ENCODE measurements at places on chromosomes 5 and 9. TPM values are rescaled to one million over a fixed set of nuclear protein-coding genes. Genes with fewer than 3 reads are reported as not detected.

DNA sequence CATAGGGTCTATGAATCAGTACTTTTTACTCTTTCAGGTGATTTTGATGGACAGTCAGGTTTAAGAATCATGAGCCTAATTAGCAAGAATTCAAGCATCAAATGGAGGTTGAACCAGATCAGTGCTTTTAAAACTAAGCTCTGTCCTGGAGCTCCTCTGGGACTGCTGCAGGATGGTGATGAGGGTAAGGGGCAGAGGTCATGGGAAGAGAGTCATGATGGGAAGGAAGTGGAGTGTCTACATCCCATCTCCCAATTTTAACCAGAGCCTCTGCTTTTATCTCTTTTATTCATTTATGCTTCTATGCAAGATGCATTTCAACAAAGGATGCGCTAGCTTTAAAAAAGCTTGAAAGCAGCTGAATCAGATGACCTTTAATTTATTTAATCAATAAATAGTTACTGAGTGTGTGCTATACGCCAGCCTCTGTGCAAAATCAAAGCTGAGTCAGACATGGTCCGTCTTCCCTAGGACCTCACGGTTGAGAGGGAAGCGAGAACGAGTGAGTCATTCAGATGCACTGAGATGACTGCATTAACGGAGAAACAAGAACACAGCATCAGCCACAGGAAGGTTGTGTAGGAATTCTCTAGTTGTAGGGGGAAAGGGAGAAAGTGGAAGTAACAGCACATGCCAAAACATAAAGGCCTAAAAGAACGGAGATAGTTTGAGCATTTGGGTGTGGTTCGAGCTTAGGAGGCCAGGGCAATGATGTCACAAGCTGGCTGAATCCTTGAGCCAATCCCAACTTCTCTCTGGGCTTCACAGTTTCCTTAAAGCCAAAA, 441.6 kb upstream of the BRINP1 start:
- no peak for DNase-seq
- no peak overlapping the region for H3K27ac ChIP-seq
- no peaks in the 10 kb centered on the region for H3K27me3 ChIP-seq
- H3K4me1 ChIP-seq: no peaks in the 10 kb centered on the region

- DNase-seq: no peak
- H3K27ac ChIP-seq: no peak overlapping the region
- H3K4me1 ChIP-seq: peaks cover 1% of the 10 kb centered on the region
- H3K36me3 ChIP-seq: no peaks in the 10 kb centered on the region
- no peak overlapping the region for H3K4me3 ChIP-seq
Measured at GRCh38 chr9:120837921-120838320, 4.8 kb downstream of the PSMD5 start.

DNA sequence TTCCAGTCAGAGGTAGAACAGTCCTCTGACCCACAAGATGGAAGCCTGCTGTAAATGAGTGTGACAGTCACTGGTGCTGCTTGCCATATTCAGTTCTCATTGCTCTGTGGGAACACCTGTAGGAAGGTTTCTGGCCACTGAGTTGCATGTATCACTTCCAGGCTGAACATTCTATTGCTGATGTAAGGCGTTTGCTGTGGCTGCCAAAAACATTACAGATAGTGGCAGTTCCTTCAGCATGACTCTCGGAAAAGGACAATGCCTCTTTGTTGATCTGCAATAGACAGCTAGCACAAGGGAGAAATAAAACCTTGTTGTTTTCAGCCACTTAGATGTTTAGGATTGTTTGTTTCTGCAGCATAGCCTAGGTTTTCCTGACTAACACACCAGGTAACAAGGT, 217.2 kb downstream of the AGTPBP1 start:
- DNase-seq: no peak
- no peaks in the 10 kb centered on the region for H3K36me3 ChIP-seq
- no peak overlapping the region for H3K27ac ChIP-seq
- no peaks in the 10 kb centered on the region for H3K27me3 ChIP-seq

DNA sequence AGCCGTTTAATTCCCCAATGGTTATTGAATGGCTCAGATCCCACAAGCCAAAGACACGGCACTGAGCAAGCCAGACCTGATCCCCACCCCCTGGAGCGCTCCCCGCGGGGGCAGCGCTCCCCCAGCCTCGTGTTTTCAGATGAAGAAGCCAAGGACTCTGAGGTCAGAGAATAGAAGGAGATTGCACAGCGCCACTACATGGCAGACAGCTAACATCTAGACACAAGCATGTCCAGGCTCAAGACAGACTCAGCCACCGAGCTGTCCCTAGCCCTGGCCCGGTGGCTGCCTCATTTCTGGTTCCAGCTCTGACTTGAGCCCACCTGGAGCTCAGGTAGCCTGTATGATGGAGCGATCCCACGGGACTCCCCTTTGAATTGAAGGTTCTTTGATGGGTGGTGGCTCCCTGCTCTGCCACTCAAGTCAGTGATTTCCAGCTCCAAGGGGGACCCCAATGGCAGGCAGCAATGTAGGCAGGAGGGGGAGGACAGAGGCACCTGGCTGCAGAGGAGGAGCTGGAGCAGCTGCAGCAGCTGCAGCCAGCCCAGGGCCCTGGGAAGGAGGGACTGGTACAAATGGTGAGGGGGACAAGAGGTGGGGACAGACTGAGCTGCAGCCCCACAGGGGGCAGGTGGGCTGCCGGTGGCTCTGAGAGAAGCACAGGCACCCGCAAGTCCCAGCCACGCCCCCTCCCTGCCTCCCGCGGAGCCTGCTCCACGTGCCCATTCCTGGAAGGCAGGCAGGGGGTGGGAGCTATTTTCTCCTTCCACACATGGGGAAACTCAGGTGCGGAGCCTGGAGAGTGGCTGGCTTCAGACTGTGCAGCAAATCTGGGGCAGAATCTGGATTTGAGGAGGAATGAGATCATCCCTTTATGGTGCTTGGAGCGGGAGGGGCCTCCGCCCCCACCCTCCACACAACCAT, 40.2 kb downstream of the NTNG2 start:
- no peak overlapping the region for H3K4me3 ChIP-seq
- no peaks in the 10 kb centered on the region for H3K4me1 ChIP-seq
- no peak overlapping the region for H3K27ac ChIP-seq
- no peaks in the 10 kb centered on the region for H3K36me3 ChIP-seq
- no peaks in the 10 kb centered on the region for H3K27me3 ChIP-seq

DNA sequence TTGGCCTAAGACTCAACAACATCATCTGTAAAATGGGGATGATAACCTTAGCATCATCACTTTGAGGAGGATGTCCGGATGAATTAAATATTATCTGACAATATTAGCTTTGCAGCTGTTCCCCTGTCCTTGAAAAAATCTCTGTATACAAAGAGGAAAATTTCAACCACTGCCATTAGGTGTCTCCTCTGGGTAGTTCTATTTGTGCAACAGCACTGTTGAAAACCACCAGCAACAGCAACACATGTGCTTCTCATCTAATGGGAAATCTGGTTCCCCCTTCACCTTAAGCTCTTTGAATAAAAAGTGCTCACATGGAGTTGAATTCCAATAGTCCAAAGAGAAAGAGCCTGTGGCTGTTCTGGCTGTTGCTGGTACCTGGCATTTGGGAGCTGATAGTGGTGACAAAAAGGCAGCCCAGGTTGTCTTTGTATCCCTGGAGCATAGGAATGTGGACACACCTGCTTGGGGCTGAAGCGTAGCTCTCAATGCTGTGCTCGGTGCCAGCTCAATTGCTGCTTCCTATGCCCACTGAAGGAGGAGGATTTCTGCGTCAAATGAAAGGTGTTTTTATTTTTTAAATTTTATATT, 322.1 kb upstream of the MSX2 start:
- H3K4me1 ChIP-seq: no peaks in the 10 kb centered on the region
- no peaks in the 10 kb centered on the region for H3K27me3 ChIP-seq
- no peak overlapping the region for H3K4me3 ChIP-seq
- no peak for DNase-seq
- H3K27ac ChIP-seq: no peak overlapping the region
- no peaks in the 10 kb centered on the region for H3K36me3 ChIP-seq

DNA sequence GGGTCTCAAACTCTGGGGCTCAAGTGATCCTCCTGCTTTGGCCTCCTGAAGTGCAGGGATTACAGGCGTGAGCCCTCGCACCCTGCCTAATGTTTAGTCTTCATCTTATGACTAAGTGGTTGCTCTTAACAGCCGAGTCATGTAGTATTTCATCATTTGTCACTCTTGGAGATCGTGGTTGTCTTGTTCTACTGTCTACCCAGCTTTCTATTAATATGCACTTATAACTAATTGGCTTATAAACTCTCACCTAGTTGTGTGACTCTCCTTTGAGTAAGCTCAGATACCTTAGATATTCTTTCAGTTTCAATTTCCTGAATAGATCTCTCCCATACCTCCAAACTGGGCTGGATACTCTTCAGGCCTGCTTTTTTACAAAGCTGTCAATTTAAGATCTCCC, 19.9 kb downstream of the SLC44A1 start:
- DNase-seq: no peak
- H3K36me3 ChIP-seq: no peaks in the 10 kb centered on the region
- H3K4me3 ChIP-seq: no peak overlapping the region
- H3K27ac ChIP-seq: no peak overlapping the region

DNA sequence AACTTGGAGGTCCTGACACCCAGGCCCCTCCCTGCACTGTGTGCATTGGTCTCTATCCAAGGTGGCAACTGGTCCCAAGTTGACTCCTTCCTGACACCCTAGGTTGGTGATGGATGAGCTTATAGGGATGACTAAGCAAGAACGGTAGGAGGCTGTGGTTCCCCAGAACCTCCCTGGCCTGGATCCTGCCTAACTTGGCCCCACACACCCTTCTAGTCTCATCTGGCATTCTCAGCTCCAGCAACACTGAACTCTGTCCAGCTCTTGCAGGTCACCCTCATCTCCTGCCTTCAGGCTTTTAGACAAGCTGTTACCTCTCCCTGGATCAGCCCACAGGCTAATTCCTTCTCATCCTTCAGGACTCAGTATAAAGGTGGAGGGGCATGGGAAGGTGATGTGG, 16.5 kb downstream of the AQP3 start:
- H3K4me3 ChIP-seq: no peak overlapping the region
- no peaks in the 10 kb centered on the region for H3K4me1 ChIP-seq
- H3K27me3 ChIP-seq: no peaks in the 10 kb centered on the region

DNA sequence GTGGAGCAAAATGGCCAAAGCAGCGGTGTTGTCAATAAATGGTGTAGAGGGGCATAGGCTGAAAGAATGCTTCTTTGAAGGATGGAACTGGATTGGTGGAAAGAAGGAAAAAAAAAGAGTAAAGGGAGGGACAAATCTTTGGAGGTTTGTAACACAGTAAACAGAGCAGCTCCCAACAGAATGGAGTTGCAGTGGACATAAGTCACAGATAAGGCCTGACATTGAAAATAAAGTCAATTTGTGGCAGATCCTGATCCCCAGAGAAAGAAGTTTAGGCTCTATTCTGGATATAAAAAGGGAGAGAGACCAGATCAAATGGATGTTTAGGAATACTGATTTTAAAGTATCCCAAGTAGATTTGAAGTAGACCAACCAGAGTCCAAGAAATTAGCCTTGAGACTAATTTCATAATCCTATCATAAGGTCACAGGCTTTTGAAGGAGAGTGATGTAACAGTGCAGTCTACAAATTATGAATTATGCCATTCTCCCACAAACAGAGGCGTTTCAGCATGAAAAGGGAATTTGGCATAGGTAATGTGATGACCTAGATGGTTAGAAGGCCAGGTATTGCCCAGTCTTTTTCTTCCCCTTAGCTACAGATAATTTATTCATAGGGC, 8.9 kb downstream of the ALDH1A1 start:
- DNase-seq: no peak
- peaks cover 5% of the 10 kb centered on the region for H3K4me1 ChIP-seq
- no peaks in the 10 kb centered on the region for H3K36me3 ChIP-seq
- H3K27ac ChIP-seq: no peak overlapping the region
- peak overlapping the region; percentile 14 for H3K4me3 ChIP-seq

TAF11L6 gene
- total RNA-seq: not detected

All from aorta (tissue), 5 donors.